Endodermal cell (in vitro differentiated cells): ENCODE measurements at places on chromosomes 7 and 10. TPM values are rescaled to one million over a fixed set of nuclear protein-coding genes. Genes with fewer than 3 reads are reported as not detected.

Gene LRMDA
- 3.9 to 5.1 TPM (median 5.1 TPM) in 3 replicates for total RNA-seq

Gene ARMH3
- total RNA-seq, result 18.0 to 26.0 TPM (median 19.5 TPM) in 3 replicates

Gene OR6V1
- not detected in 2 replicates for total RNA-seq

Gene TMEM168
- 13.9 and 16.5 TPM in 2 replicates for total RNA-seq

Gene PLCE1
- 14.2 to 22.8 TPM (median 14.3 TPM) in 3 replicates for total RNA-seq

Gene CHN2
- 3.3 to 14.9 TPM (median 14.0 TPM) in 3 replicates for total RNA-seq

Gene CYP2C8
- total RNA-seq, result 2.2 and 3.4 TPM in 2 replicates

Gene NUTM2E
- total RNA-seq, result 0.16 TPM in 1 of 3 replicates, not detected in the others

Gene COL17A1
- total RNA-seq, result 1.1 and 1.7 TPM in 2 replicates

Gene TMEM72
- total RNA-seq, result not detected in 2 replicates

Gene GALNT11
- 35.3 to 40.9 TPM (median 35.8 TPM) in 3 replicates for total RNA-seq

Gene AMPH
- 3.2 to 5.5 TPM (median 4.5 TPM) in 3 replicates for total RNA-seq

Gene SMKR1
- 0.55 and 1.4 TPM in 2 replicates for total RNA-seq

Gene RBP4
- 0.86 and 0.99 TPM in 2 replicates for total RNA-seq

Gene GPNMB
- total RNA-seq, result 0.45 and 0.99 TPM in 2 replicates

Gene C10orf105
- total RNA-seq, result 0.19 to 0.57 TPM (median 0.33 TPM) in 3 replicates

Gene NDUFA5
- 52.3 and 65.8 TPM in 2 replicates for total RNA-seq

Gene MMD2
- total RNA-seq, result 0.15 TPM in 1 of 2 replicates, not detected in the other

Gene ABCB4
- total RNA-seq, result 0.42 to 0.60 TPM (median 0.50 TPM) in 3 replicates
